ENCODE measurements at places on chromosomes 7 and 10.
A peak's percentile ranks its signal among the peaks of the same experiment; 100 is the strongest.

DNA sequence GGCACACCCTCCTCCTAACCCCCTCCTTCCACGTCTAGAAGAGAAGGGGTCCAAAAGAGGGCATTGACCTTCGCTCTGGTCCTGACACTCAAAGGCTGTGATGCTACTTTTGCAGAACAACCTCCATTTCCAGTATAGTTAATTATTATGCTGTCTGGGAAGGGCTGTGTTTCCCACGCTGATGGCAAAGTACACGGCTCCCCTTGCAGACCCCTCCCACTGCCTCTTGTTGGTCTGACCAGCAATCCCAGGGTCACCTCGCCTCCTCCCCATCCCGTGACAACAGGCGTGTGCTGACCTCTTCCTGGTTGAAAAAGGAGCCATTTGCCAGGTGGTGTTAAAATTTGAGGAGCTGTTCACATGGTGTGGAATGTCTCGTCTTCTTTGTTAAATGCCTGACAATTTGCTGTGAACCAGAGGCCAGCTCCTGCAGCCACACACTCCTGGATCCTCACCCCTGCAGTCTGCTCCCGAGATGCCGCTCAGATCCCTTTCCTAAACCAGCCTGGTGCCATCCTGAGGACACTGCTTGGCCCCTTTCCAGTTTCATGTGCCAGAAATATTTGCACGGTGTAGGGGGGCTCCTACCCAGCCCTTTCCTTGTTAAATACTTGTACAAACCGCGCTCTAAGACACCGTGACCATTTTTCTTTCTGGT is 321.7 kb downstream of the WDR37 start:
- no peak for DNase-seq

- DNase-seq, result no peak
Measured at GRCh38 chr7:134720091-134720935, 59.1 kb upstream of the CALD1 start.

DNA sequence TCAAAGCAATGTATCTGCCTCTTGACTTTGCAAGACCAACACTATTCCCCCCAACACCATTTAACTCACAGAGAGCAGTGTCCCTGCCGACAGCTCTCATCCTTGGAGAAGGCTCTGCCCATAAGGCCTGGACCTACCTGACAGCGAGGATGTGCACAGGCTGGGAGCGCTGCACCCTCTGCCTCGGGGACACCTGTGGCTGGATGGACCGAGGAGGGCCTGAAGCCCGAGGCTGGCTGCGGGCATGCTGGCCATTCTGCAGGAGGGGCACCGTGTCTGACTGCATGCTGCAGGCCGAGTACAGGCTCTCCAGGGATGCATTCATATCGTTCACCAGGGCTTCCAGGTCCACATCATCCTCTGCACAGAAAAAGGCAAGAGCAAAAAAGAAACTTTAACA is 108.4 kb downstream of the GRB10 start:
- no peak for DNase-seq

DNA sequence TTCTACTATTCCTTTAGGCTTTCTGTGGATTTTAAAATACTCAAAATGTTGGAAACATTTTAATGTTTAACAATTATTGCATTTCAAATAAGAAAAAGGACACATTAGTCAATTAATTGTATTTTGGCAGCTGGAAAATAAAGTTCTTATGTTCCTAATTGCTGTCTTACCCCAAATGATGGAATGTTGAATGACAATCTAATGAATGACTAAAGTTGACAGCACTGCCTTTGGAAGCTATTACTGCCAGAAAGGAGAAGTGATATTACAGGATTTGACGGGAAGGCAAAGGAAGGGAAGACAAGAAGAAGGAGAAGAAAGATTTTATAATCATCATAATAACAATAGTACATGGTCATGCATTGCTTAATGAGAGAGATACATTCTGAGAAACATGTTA is 23.4 kb upstream of the TMEM229A start:
- DNase-seq, result no peak

DNA sequence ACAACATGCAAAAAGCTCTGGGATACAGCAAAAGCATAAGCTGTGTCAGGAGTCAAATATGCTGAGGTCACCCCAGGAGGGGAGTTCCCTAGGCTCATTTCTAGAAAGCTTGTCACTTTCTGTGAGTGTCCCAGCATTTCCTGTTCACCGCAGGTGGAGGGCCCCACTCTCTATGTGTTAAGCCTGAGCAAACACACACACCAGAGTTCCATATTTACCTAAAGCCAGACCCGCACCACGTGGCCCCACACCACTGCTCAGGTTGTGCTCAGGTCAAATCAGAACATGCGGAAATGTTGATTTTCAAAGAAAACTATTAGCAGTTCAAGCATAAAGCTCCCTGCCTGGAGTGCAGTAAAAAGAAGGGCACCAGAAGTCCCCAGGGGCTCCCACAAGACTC is 259.6 kb upstream of the PPP2R2D start:
- DNase-seq, result no peak

GRCh38 chr10:17340144-17340829 is 112.2 kb downstream of the VIM start:
- DNase-seq, result no peak

- DNase-seq, result no peak
Measured at GRCh38 chr10:97053276-97053675, 132.5 kb downstream of the SLIT1 start.

- DNase-seq, result peak; percentile 76
Measured at GRCh38 chr7:30276203-30276900, 8.0 kb upstream of the ZNRF2 start.

GRCh38 chr7:106193661-106194060 is 81.5 kb upstream of the SYPL1 start:
- DNase-seq, result no peak

DNA sequence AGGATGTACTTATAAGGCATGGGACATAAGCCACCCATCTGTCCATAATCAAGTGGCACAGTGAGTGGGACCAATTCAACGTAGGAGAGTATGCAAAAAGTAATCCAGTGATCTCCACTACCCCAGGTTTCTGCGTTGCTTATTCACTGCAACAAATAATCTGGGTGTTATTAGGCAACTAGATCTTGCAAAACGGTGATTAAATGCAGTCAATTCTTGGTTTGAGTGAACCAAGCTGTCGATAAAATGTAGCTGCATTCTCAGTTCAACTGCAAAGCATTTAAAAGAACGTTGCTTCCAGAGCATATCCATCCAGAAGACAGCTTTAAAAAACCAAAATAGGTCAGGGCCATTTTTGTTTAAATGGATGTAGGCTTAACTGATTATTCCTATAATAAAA is 5.0 kb downstream of the LSMEM1 start:
- no peak for DNase-seq

DNA sequence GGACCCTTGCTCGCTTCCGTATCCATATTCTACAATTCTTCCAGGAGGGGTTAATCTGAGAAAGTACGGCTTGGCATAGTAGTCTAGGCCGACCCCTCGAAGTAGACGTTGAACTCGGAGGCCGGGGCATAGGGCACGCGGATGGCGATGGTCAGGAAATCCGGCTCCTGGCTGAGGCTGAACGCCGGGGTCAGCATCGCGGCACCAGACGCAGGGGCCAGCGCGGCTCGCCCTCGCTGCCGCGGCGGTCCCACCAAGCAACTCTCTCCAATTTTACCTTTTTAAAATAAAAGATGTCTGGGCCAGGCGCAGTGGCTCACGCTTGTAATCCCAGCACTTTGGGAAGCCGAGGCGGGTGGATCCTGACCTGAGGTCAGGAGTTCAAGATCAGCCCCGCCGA is 7.3 kb upstream of the SGMS1 start:
- DNase-seq, result no peak

GRCh38 chr10:123044391-123044790 is 35.6 kb downstream of the ACADSB start:
- no peak for DNase-seq

DNA sequence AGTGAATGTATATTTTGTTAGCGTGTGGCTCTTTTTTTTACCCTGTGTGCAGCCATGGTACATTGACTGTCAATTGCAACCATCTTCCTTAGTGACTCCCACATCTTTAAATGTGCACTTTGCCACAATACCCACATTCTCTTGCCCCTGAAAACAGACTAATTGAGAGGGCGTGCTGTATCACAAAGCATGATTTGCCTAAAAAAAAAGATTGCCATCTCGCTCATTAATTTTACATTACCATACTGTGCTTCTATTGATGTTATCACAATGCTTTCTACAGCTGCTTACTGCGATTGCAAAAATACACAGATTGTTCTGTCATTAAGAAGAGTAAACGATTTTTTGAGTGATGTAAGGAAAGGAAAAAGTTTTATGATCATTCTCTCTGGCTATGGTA is 613.1 kb upstream of the NRP1 start:
- DNase-seq, result no peak

DNA sequence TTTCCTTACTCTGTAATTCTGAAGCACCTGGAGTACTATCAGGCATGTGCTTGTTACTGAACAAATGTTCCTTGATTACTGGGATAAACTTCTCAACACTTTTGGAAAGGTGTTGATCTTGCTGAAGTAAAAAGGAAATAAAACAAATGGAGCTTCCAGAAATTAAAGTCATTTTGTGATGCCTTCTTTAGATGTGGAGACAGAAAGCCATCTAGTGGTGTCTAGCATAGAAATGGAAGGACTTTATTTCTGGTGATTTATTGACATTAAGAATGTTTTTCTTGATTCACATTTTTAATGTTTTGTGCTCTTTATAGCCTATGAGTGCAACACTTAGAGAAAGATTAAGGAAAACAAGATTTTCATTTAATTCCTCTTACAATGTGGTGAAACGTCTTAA is 1.4 kb downstream of the SFR1 start:
- no peak for DNase-seq

- DNase-seq, result no peak
Measured at GRCh38 chr7:31720366-31720765, 33.4 kb downstream of the PPP1R17 start.

DNA sequence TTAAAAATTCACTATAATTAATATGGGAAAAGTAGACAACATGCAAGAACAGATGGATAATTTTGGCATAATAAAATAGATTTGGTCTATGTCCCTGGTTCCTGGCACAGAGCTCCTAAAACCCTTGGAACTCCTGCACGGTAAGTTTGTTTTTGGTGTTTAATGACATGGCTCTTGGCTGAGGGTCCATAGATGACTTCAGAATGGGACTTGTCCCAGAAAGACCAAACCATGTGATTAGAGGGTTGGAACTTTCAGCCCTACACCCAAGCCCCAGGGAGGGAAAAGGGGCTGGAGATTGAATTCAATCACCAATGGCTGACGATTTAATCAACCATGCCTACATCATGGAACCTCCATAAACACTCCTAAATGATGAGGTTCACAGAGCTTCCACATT is 12.6 kb upstream of the GSDME start:
- no peak for DNase-seq

- DNase-seq, result peak; percentile 88
Measured at GRCh38 chr10:100969187-100970075, at the start of gene SEMA4G. Gene SEMA4G (plus strand): TSS chr10:100969504. CDS start chr10:100972913, 3,409 bp downstream.

DNA sequence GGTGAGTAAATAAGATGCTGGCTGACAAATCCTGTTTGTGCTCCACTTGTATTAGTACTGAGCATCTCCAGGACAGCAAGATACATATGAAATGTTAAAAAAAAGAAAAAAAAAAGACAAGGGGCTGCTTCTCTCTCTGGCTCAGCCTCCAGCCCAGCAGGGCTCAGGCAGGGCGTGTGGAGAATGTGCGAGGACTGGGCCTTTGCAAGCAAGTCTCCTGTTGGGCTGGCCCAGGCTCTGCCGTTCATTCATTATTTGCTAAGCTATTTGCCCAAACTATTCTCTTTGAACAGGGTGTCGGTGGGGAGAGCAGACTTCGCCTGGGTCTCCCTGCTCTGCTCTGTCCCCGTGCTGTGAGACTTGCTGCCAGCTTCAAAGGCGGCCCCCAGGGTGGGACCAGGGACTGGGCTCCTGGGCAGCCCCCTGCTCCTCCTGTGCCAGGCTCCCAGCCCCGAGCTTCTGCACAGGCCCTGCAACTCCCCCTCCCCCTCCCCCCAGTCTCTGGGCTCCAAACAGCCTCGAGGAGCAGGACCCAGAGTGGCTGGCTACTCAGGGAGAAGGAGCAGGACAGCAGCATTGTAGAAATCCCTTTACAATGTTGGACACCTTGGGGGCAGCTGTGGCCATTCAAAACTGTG is 25.6 kb upstream of the MGMT start:
- peak; percentile 52 for DNase-seq

DNA sequence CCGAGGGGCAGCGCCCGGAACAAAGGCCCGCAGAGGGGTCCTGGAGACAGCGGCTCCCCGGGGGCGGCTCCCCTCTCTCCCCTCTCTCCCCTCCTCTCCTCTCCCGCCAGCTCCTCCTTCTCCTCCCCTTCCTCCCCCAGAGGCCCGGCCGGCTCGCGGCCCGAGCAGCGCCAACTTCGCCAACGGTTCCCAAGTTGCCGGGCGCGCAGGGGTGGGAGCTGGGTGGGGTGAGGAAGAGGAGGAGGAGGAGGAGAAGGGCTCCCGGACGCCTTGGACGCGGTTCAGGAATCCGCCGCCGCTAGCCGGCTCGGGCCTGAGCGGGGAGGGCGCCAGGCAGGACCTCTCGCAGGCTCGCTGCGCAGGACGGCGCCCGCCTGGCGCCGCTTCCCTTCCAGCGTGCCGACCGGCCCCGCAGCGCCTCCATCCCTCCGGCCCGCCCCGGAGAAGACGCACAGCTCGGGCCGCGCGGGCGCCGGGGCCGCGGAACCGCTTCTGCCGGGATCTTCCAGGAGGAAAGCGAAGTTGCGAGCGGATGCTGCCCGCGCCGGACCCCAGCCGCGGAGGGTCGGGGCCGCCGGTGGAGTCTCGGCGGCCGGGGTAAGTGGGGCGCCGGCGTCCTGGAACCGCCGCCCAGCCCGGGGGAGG is at the start of gene CHST3:
CHST3 (plus strand) TSS at position 298 of the 645 bp plus-strand sequence. CDS start 41,448 bp downstream, outside the sequence.
- DNase-seq, result peak; percentile 82

GRCh38 chr7:51366930-51367613 is 50.5 kb upstream of the COBL start:
- DNase-seq, result peak; percentile 87

GRCh38 chr10:128178302-128178958 is 52.2 kb upstream of the MKI67 start:
- DNase-seq, result peak; percentile 64

GRCh38 chr10:70714951-70715350 is 42.6 kb downstream of the ADAMTS14 start:
- DNase-seq, result no peak

DNA sequence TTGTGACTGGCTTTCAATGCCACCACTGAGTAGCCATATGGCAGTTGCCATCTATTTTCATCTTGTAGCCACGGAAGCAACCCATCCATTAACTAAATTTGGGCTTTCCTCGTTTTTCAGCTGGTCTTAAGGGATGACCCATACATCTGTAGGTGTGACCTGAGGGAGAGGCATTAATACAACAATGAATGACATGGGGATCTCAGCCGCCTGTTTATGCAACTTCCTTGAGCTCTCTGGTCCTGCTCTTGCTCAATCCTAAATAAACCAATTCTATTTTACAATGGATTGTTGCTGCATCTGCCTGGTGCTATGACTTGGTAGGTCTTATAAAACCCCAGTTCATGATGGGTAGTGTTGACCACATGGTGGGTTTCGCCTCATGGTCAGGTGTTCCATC is 21.9 kb upstream of the ADAM22 start:
- no peak for DNase-seq

- no peak for DNase-seq
Measured at GRCh38 chr7:18290865-18291264, 204.7 kb upstream of the HDAC9 start.

DNA sequence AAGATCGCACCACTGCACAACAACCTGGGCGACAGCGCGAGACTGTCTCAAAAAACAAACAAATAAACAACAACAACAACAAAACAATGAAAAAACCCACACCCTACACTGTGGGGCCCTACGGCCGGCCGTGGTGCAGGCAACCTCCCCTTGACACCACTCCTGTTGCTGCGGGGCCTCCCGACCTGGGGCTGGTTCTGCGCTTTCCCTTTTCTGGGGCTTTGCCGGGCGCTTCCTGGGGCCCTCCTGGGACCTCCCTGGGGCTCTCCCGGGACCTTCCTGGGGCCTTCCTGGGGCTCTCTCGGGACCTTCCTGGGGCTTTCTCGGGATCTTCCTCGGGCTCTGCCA is 46.6 kb downstream of the INSIG1 start:
- DNase-seq, result no peak

Data from neural progenitor cell (in vitro differentiated cells).